ENCODE measurements at places on chromosomes 12 and 14.

- DNase-seq = no peak
Observed at GRCh38 chr12:2259369-2259768, 206.6 kb downstream of the CACNA1C start.

DNA sequence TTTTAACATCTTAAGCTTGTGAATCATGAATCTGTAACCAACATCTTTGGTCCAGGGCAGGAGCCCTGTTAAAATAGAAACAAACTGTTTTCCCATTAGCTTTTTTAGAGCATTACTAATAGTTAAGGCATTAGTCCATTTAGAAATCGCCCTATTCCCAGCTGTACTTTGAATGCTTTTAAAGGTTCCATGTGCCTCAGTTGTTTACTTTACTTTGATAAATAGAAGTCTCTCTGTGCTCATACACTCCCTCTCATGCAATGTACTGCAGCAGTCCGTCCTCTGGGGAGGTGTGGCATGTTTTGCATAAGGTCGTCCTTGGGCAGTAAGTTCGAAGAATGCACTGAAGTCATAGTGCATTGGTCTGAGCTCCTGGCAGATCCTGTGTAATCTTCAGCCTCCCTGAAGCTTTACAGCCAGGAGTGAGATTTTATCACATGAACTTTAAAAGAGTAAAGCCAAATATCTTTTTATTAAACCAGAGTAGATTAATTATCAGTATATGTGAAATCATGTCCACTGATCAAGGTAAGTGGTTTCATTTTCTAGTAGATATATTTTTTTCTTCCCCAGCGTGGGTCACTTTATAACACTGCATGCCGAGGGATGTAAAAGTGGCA lies 134.7 kb downstream of the FGD4 start:
- DNase-seq = no peak

- no peak for DNase-seq
Observed at GRCh38 chr14:51552768-51553404, 98.8 kb upstream of the FRMD6 start.

- DNase-seq = no peak
Observed at GRCh38 chr14:25537846-25538455, 488.0 kb upstream of the STXBP6 start.

DNA sequence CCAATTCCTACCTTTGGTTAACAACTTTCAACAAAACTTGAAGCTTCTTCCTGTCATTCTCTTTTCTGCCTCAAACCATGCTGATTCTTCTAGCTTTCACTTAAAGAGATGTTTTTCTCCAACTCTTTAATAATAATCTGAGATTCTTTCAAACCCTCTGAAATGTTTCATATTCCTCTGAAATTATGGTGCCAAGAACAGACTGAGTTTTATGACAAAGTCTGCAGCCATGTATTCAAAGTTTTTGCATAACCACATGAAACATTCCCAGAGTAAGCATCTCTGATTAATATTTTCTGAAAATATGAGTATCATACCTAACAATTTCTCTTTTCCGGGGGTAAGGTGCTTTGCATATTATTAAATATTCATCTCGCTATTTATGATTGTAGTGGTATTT lies 59.1 kb upstream of the DCN start:
- DNase-seq = no peak

DNA sequence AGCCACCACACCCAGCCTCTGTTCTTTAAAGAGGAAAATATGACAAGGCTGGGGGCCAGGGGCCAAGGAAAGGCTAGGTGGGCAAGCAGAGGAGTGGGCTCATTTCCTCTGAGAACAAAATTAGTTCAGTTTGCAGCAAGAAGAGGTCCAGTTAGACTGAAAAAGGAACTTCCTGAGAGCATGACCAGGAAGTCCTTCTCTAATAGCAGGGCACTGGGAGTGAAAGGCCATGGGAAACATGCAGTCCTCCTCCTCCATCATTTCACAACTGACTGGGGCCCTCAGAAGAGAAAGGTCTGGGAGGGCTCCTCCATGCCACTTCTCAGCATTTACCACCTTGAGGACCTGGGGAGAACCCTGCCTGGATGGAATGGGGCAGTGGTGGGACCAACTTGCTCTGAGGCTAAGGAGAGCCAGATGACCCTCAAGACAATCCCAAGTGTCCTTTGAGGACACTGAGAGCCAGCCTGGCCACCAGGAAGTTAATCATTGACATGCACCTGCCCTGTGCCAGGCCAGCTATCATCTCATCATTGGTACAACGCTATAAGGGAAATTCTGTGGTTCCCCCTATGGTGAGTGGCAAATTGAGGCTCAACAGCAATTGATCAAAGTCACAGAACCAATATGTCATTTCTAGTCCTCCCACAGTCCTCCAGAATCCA lies 2.0 kb downstream of the AQP2 start:
- no peak for DNase-seq

Data from naive thymus-derived CD4-positive, alpha-beta T cell (primary cell).